ENCODE measurements at places on chromosomes 1 and 21. TPM values are rescaled to one million over a fixed set of nuclear protein-coding genes. Genes with fewer than 3 reads are reported as not detected.

Gene LRRN2
- 0.69 TPM for total RNA-seq

Gene MYOM3
- total RNA-seq = 1.1 TPM

DNA sequence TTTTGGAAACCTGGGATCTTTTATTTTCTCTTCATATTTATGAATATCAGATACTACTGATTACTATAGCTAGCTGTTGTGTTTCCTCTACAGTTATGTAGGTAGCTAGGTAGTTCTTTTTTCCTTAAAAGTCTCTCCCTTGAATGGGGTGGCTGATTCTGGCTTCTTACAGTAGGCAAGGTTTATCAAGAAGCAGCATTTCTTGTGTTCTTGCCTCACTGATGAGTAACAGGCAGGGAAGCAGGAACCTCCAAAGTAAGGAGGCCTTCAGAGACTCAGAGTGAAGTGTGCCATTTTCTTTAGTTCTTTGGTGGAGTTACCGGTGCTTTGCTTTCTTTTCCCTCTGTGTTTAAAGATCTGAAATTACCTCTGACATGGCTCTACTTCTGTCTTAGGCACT, 56.0 kb downstream of the ZMYM4 start:
- DNase-seq = no peak

- DNase-seq = no peak
Measured at GRCh38 chr21:43922949-43923348, 57.9 kb downstream of the AGPAT3 start.

DNA sequence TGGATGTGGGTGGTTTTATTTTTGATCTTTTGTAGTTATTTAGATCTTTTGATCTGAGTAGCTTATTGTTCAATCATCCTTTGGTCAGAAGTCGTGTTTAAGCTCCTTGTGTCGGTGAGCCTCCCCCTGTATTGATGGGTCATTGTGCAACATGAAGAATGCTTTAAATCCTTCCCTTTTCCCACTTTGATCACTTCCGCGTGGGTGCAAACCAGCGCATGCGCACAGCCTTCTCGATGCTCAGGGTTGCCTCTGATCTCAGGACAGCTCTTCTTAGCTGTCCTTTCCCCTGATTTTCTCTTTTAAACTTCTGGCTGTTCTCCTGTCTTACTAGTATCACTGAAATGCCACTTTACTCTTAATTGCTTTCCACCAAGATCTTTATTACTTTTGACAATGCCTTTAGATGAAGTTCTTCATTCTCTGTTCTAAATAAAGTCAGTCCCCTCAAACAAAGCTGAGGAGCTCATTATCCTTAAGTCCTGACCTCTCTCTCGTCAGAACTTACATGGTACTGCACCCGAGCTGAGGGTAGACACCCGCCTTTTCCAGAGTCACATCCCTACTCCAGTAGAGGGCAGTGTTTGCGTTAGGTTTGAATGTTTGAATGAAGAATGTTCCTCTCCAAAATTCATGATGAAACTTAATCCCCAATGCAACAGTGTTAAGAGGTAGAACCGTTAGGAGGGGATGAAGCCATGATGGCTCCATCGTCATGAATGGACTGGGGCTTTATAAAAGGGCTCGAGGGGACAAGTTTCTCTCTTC, 547.9 kb upstream of the TMPRSS15 start:
- DNase-seq = peak; percentile 42

DNA sequence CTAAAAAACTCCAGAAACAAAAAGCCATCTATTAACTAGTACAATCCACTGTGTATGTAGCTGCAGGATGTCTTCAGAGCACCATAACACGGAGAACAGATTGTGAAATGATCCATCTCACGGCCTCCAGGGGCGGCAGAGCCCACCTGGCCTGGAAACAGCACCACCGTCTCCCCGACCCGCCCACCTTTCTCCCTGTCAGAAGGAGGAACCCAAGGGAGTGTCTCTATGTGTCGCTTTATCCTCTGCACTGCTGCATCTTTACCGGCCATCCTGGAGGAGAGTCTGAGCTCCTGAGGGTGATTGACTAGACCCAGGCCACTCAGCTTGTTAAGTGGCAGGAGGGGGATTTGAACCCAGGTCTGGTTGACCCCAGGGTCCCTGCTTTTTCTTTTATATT, 405.0 kb downstream of the MATN1 start:
- no peak for DNase-seq

GRCh38 chr1:94772845-94773244, 47.3 kb upstream of the SLC44A3 start:
- DNase-seq = no peak

DNA sequence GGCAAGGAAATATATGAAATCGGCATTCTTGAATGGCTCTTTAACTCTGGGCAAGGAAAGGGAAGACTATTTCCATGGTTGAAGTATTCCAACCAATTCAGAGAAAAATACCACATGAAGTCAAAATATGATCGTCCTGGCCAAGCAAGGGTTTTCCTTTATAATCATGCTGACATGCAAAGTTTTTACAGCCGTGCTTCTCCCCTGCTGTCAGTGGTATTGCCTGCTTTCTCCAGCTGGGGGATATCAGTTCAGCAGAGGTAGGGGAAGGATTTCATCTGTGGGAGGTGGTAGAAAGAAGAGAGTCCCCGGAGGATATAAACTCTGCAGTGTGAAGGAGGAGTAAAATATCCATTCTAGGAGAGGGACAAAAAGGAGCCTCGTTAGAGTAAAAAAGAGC, 322.8 kb downstream of the PAPPA2 start:
- no peak for DNase-seq

GRCh38 chr1:14168326-14169063, 430.0 kb upstream of the KAZN start:
- DNase-seq = no peak

- DNase-seq = no peak
Measured at GRCh38 chr1:222750651-222751050, 13.6 kb downstream of the FAM177B start.
